Thoracic aorta (tissue), 2 donors: ENCODE measurements at places on chromosomes 11 and 22.
A peak's percentile ranks its signal among the peaks of the same experiment; 100 is the strongest.

- H3K4me3 ChIP-seq = no peak overlapping the region
- no peak for DNase-seq
- no peaks in the 10 kb centered on the region for H3K27me3 ChIP-seq
These were observed 5.3 kb downstream of the LGALS12 start for GRCh38 chr11:63511048-63511748.

DNA sequence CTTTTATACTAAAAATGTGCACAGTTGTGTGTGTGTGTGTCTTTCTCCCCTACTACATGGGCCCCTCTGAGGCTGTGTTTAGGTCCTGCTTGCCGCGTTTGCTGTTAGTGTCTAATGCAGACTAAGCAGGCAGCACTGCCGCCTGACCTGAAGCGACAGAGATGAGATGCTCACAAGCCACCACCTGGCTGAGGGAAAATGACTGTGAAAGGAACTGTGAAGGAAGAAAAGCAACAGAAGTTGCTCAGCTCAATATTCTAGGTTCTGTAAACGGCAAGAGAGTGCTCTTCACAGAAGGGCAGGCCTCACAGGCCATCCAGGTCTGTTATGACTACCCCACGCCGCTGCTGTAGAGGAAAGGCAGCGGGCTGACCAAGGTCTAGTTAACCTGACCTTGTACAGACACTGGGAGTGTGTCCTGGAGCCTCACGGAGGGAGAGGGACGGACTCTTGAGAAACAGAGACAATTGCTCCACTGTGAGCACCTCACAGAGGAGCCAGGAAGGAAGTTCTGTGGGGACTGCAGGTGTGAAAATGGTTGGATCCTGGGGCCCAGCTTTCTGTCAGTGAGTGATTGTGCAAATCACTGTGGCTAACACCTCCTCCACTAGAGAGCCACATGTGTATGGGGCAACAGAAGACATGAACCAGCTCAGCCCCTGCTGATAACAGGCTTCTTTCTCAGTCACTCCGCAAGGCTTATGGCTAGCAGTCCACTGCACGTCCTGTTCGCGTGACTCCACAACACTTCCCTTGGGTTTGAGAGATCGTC lies 31.3 kb upstream of the YPEL1 start:
- peaks cover 59% of the 10 kb centered on the region for H3K36me3 ChIP-seq
- no peaks in the 10 kb centered on the region for H3K27me3 ChIP-seq
- H3K4me3 ChIP-seq = no peak overlapping the region

DNA sequence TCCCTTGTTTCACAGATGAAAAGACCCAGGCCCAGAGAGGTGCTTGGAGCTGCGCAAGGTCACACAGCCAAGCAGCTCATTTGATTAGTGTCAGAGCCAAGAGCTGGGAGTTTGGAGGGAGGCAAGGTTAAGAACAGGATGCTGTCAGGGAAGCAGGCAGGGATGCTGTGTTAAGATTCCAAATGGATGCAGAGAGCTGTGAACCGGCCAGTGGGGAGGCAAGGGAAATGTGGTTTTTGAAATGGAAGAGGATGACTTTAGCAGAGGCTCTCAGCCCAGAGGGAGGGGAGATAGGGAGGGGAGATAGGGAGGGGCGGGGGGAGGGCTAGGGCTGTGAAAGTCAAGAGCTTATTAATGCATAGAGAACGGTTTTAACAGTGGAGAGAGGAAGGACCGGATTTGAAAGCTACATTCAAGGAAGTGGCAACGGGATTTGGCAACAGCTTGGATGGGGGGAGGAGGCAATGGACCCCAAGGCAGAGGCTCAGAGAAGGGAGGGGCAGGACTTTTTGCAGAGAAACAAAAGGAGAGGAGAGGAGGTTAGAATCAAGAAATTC lies 13.0 kb downstream of the RTN4RL2 start:
- H3K36me3 ChIP-seq = no peaks in the 10 kb centered on the region
- H3K27me3 ChIP-seq = peaks cover 4% of the 10 kb centered on the region
- H3K4me3 ChIP-seq = no peak overlapping the region
- DNase-seq = no peak

DNA sequence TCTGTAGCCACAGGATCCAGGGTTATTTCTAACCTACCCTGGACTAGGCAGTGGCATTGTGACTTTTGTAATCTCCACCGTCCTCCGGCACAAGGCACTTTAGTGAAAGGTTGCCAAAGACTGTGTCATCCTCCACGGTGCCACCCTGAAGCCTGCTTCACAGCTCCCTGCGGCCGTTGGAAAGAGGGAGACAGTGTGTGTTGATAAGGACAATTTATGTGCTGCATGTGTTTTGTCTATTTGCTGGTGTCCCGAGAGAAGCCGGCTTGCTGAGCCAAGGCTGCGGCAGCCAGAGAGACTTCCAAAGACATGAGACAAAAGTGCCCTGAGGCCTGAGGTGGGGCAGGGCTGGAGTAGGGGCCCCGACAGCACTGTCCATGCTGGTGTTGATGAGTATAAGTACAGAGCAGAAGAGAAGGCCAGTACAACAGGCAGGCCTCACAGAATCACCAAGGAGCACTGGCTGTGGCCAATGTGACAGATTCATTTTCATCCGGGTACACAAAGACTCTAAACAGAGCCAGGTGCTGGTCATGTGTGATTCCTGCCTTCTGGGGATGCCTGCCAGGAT lies 40.9 kb downstream of the GALNT18 start:
- no peaks in the 10 kb centered on the region for H3K36me3 ChIP-seq
- H3K4me3 ChIP-seq = no peak overlapping the region
- DNase-seq = no peak
- H3K4me1 ChIP-seq = peaks cover 64% of the 10 kb centered on the region
- peak overlapping the region; percentile 41 for H3K27ac ChIP-seq

DNA sequence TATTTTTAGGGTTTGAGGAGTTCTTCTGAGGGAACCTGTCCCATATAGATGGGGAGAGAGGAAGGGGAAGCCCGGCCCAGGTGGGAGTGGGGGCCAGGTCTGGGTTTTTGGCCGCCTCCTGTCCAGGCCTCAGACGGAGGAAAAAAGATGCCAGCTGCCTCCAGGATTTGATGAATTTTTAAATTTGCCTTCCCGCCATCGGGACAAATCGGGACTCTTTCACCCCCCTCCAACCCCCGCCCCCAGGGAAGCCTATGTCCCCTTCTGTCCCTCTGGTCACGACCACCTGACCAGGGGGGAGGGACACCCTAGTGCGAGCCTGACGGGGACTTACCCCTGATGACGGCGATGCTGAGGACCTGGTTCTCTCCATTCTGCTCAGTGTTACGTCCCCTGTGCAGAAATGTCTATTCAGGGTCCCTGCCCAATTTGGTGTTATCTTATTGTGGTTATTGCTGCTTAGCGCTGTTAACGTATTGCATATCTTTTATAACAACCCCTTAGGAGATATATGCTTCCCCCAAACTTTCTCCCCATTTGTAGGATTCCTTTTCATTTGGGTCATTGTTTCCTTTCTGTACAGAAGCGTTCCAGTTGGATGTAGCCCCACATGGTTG lies 115.9 kb upstream of the GRK3 start:
- H3K27ac ChIP-seq = peak overlapping the region; percentile 75
- H3K36me3 ChIP-seq = peaks cover under 1% of the 10 kb centered on the region
- peak overlapping the region; percentile 95 for H3K4me3 ChIP-seq
- no peaks in the 10 kb centered on the region for H3K27me3 ChIP-seq

DNA sequence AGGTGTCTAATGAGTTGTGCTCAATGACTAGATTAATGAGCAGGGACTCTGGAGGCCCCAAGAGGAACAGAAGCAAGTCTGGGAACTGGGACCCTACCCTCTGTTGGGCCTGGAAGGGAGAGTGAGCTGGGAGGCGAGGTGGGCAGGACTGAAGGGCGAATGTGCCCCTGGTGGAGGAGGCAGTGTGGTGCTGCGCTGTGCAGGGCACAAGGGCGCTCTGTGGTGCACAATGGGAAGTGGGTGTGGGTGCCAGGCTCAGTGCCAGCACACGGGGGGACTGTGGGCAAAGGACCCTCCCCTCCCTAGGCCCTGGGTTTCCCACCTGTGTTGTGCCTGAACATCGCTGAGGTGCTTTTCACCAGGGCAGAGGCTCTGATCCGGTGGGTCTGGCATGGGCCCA lies 57.5 kb upstream of the TTLL12 start:
- H3K4me1 ChIP-seq = no peaks in the 10 kb centered on the region
- H3K36me3 ChIP-seq = no peaks in the 10 kb centered on the region
- DNase-seq = no peak

DNA sequence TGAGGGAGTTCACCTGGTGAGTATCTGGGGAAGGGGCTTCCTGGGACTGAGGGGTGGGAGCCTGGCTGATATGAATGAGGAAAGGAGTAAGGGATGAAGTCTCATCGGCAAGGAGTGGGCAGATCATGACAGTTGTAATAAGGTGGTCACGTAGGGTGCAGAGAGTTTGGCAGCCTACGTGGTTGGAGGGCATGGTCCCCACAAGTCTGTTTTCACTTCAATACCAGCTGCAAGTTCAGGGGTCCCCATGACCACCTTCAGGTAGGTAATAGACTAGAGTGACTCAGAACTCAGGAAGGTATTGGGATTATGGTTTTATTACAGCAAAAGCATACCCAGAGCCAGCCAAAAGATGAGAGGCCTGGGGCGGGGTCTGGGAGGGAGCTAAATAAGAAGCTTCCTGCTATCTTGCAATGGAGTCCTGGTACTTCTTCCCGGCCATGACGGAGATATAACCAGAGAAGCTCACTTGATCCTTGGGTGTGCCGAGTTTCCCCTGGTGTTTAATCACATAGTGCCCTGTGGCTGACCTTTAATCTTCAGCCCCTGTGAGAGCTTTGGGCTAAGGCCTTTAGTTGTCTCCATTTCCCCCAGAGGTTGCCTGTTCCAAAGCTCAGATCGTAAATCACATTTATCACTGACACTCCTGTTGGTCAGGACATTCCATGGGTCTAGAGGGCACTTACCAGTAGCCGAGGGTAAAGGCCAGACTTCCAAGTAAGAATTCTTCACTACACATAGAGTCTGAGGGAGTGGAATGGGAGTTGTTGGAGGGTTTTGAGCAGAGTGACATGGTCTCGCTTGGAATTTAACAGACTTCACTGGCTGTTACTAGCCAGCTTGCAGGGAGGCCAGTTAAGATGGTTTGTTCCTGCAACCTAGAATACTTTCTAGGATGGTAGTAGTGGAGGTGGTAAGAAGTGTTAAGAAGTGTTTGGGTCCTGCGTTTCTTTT lies 9.1 kb downstream of the SLC3A2 start:
- no peak overlapping the region for H3K27ac ChIP-seq
- peaks cover 47% of the 10 kb centered on the region for H3K36me3 ChIP-seq
- H3K4me3 ChIP-seq = no peak overlapping the region
- H3K27me3 ChIP-seq = no peaks in the 10 kb centered on the region
- DNase-seq = no peak
- H3K4me1 ChIP-seq = no peaks in the 10 kb centered on the region

DNA sequence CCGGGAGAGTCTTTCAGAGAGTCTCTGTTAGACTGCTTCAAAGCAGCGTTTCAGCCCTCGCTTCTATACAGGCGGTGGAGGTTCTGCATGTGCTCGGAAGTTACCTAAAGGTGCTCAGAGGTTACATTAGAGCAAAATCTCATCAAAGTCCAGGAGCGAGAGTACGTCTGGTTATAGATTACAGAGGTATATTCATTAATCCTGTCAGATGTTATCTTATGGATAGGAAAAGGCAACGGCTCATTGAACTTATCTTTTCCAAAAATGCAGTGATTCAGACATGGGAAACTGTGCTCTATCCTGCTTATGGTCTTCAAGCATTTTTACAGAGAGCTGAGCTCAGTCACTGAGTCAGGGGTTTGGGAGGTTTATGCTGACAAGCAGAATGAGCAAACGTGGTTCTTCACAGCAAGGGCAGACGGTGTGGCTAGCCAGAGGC lies 9.1 kb upstream of the ZBED5 start:
- peak overlapping the region; percentile 74 for H3K27ac ChIP-seq
- H3K4me3 ChIP-seq = peak overlapping the region; percentile 37
- H3K36me3 ChIP-seq = no peaks in the 10 kb centered on the region
- no peak for DNase-seq
- H3K4me1 ChIP-seq = peaks cover 67% of the 10 kb centered on the region

- peaks cover 21% of the 10 kb centered on the region for H3K36me3 ChIP-seq
- no peak overlapping the region for H3K27ac ChIP-seq
- H3K27me3 ChIP-seq = no peaks in the 10 kb centered on the region
- no peak for DNase-seq
- H3K4me1 ChIP-seq = no peaks in the 10 kb centered on the region
These were observed 84.4 kb downstream of the DENND5A start for GRCh38 chr11:9180784-9181183.

- no peak overlapping the region for H3K27ac ChIP-seq
- no peak for DNase-seq
- no peak overlapping the region for H3K4me3 ChIP-seq
- no peaks in the 10 kb centered on the region for H3K36me3 ChIP-seq
These were observed 16.6 kb downstream of the PAK1 start for GRCh38 chr11:77457340-77457739.

DNA sequence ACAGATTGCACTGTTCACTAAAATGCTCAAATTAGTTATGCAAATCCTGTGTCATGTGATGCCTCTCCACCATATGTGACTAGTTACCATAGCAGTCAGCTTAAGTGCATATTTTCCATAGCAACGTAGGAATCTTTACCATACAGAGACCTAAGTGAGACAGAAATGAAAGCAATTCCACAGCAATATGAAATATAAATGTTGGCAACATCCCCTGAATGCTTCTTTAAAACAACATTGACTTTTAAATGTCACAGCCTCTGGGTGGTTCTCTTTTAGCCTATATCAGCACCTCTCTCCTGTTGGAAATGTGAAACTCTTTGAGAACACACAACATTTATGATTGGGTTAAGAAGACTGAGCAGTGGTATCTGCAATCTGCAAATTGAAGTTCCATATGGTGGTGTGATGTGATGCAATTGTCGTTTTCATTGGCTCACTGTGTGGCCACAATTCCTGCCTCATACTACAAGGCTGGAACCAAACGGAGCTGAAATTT lies 814.6 kb downstream of the DLG2 start:
- H3K36me3 ChIP-seq = no peaks in the 10 kb centered on the region
- no peaks in the 10 kb centered on the region for H3K27me3 ChIP-seq
- no peaks in the 10 kb centered on the region for H3K4me1 ChIP-seq
- no peak overlapping the region for H3K27ac ChIP-seq

- no peak for DNase-seq
- H3K36me3 ChIP-seq = no peaks in the 10 kb centered on the region
- H3K4me1 ChIP-seq = peaks cover 48% of the 10 kb centered on the region
- H3K27ac ChIP-seq = peak overlapping the region; percentile 74
- H3K4me3 ChIP-seq = peak overlapping the region; percentile 6
These were observed 32.4 kb downstream of the SPECC1L start for GRCh38 chr22:24303007-24303406.

- H3K27ac ChIP-seq = peak overlapping the region; percentile 32
- peaks cover 32% of the 10 kb centered on the region for H3K4me1 ChIP-seq
- peak overlapping the region; percentile 94 for H3K4me3 ChIP-seq
- H3K27me3 ChIP-seq = no peaks in the 10 kb centered on the region
These were observed 1.3 kb downstream of the HPS5 start for GRCh38 chr11:18320617-18321016.

GRCh38 chr11:128161994-128162393 lies 425.4 kb downstream of the ETS1 start:
- no peak for DNase-seq
- no peak overlapping the region for H3K4me3 ChIP-seq
- H3K4me1 ChIP-seq = peaks cover 10% of the 10 kb centered on the region
- no peaks in the 10 kb centered on the region for H3K27me3 ChIP-seq
- no peaks in the 10 kb centered on the region for H3K36me3 ChIP-seq
